NCI-H524 treated with DMSO at 0.1 percent for 48 hours (cell line): ENCODE measurements at places on chromosomes 4 and X.

GRCh38 chrX:140467211-140467610 is 37.7 kb downstream of the SOX3 start:
- DNase-seq = no peak

GRCh38 chr4:82201805-82202641 is 171.8 kb downstream of the HNRNPD start:
- peak; percentile 31 for DNase-seq

DNA sequence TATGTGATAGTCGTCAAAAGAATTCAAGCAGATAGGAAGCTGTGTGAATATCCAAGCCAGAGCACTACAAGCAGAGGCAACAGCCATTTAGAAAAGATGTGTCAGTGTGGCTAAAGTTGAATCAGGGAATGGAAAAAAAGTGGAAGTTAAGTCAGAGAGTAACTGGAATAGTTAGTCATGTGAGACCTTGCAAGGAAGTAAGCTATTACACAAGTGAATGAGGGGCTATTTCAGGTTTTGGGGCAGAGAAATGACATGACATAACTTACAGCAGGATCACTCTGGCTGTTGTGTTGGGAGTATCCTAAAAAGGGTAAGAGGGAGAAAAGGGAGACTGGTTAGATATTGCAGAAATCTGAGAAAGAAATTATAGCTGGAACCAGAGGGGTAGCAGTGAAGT is 236.6 kb upstream of the PCDH18 start:
- DNase-seq = no peak

GRCh38 chr4:140284456-140284855 is 89.0 kb upstream of the SCOC start:
- no peak for DNase-seq

GRCh38 chr4:98571161-98571786 is 87.1 kb downstream of the TSPAN5 start:
- DNase-seq = no peak

- no peak for DNase-seq
Measured at GRCh38 chr4:146029147-146029546, 90.5 kb upstream of the ZNF827 start.
